A673 (cell line): ENCODE measurements at places on chromosomes 12 and 14.

DNA sequence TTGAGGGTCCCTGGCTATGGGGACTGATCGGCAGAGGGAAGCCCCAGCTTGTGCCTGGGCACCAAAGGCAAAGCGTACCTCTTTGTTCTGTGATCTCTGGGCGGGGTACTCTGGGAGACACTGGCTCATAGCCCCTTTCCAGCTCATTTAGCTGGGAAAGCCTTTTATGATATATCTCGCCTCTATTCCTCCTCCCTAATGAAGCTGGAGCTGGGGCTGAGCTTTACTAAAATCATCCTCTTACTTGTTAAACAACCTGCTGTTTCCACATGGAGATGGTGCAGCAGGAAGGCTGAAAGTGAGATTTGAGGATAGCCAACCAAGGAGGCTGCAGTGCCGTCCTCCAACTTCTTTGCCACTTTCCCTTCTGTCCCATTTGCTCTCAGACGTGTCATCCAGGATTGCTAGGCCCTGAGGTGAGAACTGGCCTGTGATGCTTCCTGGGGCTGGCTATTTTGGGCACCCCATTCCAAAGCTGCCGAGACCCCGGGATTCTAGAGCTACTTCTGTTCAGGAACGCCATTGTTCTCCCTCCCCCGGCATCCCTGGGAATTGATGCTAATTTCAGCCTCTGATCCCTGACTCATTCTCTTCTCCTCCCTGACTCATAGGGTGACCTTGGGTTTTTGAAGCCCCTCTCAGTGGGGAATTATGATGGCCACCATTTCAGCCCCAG is 16.0 kb downstream of the PDE1B start:
- H3K27ac ChIP-seq = no peak overlapping the region
- H3K36me3 ChIP-seq = no peaks in the 10 kb centered on the region
- H3K4me3 ChIP-seq = no peak overlapping the region
- H3K27me3 ChIP-seq = no peaks in the 10 kb centered on the region

DNA sequence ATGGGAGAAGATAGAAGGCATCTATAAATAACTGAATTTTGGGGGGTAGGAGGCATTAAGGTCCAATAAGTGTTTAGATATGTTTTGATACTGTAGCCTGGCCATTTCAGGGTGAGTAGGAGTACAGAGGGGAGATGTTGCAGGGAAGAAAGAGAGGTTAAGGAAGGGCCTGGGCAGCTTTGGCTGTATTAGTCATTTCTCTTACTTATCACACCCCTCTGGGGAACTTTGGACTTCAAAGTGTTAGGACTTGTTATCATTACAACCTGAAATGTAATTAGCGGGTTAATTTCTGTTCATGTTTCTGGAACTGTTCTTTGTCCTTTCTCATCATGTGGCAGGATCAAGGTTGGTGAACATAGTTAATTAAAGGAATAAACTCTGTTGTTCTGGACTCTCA is 40.3 kb downstream of the SUSD6 start:
- H3K4me1 ChIP-seq = no peaks in the 10 kb centered on the region
- H3K27ac ChIP-seq = no peak overlapping the region
- H3K36me3 ChIP-seq = no peaks in the 10 kb centered on the region
- no peak for DNase-seq

GRCh38 chr14:78967111-78967809 is 797.1 kb downstream of the NRXN3 start:
- H3K4me1 ChIP-seq = peaks cover 19% of the 10 kb centered on the region
- H3K27ac ChIP-seq = no peak overlapping the region
- H3K36me3 ChIP-seq = no peaks in the 10 kb centered on the region

GRCh38 chr12:1564067-1564466 is 30.3 kb downstream of the FBXL14 start:
- peaks cover 14% of the 10 kb centered on the region for H3K4me1 ChIP-seq
- H3K27ac ChIP-seq = no peak overlapping the region
- H3K4me3 ChIP-seq = no peak overlapping the region
- DNase-seq = no peak
- H3K27me3 ChIP-seq = no peaks in the 10 kb centered on the region

GRCh38 chr12:106425061-106425702 is 67.6 kb downstream of the POLR3B start:
- peak; percentile 6 for DNase-seq
- H3K27ac ChIP-seq = no peak overlapping the region

DNA sequence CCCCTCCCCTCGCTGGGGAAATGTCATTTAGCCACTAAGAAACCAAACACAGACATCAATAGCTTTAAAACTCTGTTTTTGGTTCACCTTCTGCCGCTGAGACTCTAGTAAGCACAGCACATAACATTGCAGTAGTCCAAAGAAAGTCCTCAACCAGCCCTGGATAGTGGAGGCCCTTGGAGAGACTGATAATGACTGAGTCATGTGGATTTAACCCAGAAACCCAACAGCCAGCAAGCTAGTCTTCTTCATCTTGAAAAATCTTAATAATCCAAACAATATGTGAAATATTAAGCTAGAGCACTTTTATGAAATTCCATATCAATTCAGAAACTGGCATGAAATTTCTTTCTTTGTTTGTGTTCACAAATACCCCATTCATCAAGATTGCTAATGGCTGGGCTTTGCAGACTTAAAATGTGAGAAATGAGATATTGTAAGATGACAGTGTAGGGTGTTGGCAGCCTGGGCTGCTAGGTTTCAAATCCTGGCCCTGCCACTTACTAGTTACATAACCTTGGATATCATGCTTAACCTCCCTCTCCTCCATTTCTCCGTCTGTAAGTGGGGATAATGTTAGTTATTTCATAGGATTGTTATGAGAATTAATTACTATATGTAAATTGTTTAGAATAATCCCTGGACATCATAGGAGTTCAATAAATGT is 40.1 kb downstream of the RERG start:
- H3K27me3 ChIP-seq = no peaks in the 10 kb centered on the region
- H3K27ac ChIP-seq = no peak overlapping the region
- no peaks in the 10 kb centered on the region for H3K36me3 ChIP-seq
- no peak overlapping the region for H3K4me3 ChIP-seq

DNA sequence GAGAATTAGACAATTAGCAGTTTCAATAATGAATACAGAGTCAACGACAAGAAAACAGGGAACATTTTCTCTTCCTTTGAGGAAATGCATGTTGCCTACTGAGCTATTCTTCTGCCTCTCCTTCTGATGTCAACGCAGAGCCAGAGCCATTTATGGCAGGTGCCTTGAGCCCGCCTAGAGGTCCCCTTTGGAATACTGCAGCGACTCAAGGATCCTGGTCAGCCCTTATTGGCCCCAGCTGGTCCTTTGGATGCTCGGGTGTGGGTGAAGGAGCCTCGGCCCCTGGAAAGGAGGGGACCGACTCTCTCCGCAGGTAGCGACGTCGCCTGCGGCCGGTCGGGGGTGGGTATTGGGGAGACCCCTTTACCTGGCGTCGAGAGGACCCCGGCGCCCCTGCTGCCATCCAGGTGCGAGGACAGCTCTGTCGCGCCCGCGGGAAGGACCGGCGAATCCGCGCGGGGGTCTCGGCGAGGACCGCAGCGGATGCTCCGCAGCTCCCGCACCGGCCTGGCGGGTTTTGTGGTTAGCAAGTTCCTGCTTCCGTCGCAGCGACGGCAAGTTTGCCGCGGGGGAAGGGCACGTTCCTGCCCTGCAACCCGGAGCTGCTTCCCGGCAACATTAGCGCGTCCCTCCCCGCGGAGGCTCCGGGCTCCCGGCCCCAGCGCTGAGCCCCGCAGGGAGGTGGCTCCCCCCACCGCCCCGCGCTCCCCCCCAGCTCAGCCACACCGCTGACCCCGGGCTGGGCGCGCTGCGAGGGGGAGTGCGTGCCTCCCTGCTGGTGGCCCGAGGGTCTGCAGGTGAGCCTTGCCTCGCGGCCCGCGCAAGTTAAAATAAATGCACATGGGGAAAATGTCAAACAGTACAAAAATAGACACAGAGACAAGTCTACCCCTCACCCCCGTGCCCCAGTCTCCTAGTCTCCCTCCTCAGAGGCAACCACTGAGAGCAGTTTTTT is at the start of gene MANSC1:
Gene MANSC1, minus strand, starts transcription at position 532 of the 955 bp plus-strand sequence. CDS start 6,928 bp downstream, outside the sequence.
- H3K4me1 ChIP-seq = no peaks in the 10 kb centered on the region
- DNase-seq = peak; percentile 69
- peak within 1 kb of the TSS; percentile 38 for H3K27ac ChIP-seq

DNA sequence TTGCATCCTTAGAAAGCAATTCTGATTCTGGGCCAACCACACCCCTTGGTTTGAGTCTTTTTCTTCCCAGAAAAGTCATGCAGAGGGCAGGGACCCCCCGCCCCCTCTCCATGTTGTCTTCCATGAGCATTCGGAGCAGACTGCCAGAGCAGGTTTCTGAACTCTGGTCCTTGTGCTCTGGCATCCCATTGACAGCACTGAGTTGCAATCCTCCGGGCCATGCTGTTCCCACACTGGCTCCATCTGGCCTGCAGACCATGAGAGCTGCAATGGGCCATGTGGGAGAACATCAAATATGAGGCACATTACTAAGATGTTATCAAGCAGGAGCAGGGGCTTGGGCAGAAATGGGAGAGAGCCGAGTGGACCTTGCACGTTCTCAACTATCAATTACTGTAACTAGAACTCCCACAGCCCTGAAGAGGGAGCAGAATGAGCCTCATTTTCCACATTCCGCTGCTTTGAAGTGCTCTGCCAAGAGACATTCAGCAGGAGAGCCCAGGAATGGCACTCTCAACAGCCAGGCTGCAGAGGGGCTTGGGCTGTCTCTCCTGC is 157.4 kb downstream of the STXBP6 start:
- no peak overlapping the region for H3K4me3 ChIP-seq
- DNase-seq = no peak
- no peaks in the 10 kb centered on the region for H3K4me1 ChIP-seq
- no peak overlapping the region for H3K27ac ChIP-seq
- no peaks in the 10 kb centered on the region for H3K36me3 ChIP-seq

- H3K27me3 ChIP-seq = no peaks in the 10 kb centered on the region
- no peak overlapping the region for H3K4me3 ChIP-seq
- peak; percentile 18 for DNase-seq
- H3K27ac ChIP-seq = no peak overlapping the region
- H3K36me3 ChIP-seq = no peaks in the 10 kb centered on the region
- no peaks in the 10 kb centered on the region for H3K4me1 ChIP-seq
These were observed 210.8 kb upstream of the BTG1 start for GRCh38 chr12:92356425-92356824.

DNA sequence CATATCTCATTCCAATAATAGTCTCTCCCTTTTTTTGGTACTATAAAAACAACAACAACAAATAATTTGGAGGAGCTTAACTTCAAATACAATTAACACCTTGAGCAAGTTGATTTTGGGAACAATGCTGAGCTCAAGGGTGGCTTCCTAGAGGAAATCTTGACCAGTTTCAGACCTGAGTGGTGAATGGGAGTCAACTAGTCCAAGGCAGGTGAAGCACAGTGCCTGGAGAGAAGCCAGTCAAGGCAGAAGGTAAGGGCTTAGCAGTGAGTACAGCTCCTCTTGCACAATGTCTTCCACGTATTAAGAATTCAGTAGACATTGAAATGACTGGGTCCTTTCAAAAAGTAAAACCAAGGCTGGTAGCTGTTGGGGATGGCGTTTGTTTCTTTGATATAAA is 444.8 kb downstream of the ATP23 start:
- H3K4me3 ChIP-seq = no peak overlapping the region
- no peak for DNase-seq
- no peaks in the 10 kb centered on the region for H3K36me3 ChIP-seq
- no peaks in the 10 kb centered on the region for H3K27me3 ChIP-seq

DNA sequence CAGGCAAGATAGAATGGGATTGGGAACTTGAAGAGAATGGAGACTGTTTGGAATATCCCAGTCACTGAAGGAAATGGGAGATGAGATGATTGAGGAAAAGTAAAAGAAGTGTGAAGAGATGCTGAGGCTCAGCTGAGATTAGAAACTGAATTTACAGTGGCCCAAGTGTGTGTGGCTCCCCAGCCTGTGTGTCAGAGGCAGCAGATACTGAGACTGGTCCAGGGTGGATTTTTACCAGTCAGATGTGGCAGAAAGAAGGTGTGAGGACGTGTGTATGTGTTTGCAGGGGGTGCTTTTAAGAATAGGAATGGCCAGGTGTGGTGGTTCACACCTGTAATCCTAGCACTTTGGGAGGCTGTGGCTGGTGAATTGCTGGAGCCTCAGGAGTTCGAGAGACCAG is 42.9 kb downstream of the PRKCH start:
- H3K27me3 ChIP-seq = no peaks in the 10 kb centered on the region
- H3K36me3 ChIP-seq = no peaks in the 10 kb centered on the region
- H3K4me1 ChIP-seq = no peaks in the 10 kb centered on the region
- no peak overlapping the region for H3K4me3 ChIP-seq

GRCh38 chr12:127781336-127781735 is 485.6 kb upstream of the TMEM132C start:
- no peak for DNase-seq
- no peak overlapping the region for H3K4me3 ChIP-seq
- no peaks in the 10 kb centered on the region for H3K36me3 ChIP-seq
- H3K4me1 ChIP-seq = no peaks in the 10 kb centered on the region
- no peak overlapping the region for H3K27ac ChIP-seq

DNA sequence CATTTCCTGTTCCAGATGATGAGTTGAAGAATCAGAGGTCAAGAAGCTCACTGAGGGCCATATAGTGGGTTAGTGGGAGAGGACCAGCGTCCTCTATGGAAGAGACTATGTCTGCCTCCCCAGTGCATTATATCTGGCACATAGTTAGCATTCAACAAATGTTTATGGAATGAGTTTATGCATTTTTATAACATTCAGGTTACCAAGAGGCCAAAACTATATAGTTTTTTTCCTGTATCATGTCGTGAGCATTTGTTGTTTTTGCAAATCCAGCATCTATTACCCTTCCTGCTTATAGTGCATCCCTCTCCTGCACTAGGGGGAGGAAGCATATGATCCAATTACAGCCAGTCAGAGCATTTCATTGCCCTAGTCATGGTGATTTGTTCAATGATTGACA is 60.6 kb downstream of the SUDS3 start:
- peaks cover 6% of the 10 kb centered on the region for H3K4me1 ChIP-seq
- DNase-seq = peak; percentile 61
- H3K4me3 ChIP-seq = no peak overlapping the region

GRCh38 chr14:67002994-67003753 is 186.1 kb upstream of the GARIN2 start:
- no peak overlapping the region for H3K27ac ChIP-seq
- H3K27me3 ChIP-seq = no peaks in the 10 kb centered on the region
- DNase-seq = no peak

- H3K4me1 ChIP-seq = no peaks in the 10 kb centered on the region
- peak; percentile 81 for DNase-seq
- no peak overlapping the region for H3K4me3 ChIP-seq
- no peaks in the 10 kb centered on the region for H3K36me3 ChIP-seq
- no peak overlapping the region for H3K27ac ChIP-seq
- H3K27me3 ChIP-seq = no peaks in the 10 kb centered on the region
These were observed 31.9 kb upstream of the ZFP36L1 start for GRCh38 chr14:68824517-68825347.

DNA sequence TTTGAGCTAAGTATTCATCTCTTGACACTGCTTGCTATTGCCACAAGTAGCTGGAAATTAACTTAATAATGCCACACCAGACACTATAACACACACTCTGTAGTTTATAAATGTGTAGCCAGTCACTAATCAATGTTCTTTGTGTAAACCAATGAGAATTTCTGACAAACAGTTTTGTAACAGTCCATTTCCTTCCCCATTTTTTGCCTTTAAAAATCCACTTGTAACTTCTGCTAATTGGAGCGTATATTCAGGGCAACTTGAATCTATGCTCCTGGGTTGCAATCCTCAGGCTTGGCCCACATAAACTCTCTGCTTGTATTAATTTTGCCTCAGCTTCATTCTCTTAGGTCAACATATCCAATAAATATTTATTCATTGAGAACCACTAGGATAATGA is 125.0 kb upstream of the DHRS4 start:
- DNase-seq = no peak
- H3K4me3 ChIP-seq = no peak overlapping the region
- no peak overlapping the region for H3K27ac ChIP-seq
